Ascending aorta (tissue), 2 donors: ENCODE measurements at places on chromosomes 2 and 18.
A peak's percentile ranks its signal among the peaks of the same experiment; 100 is the strongest.

DNA sequence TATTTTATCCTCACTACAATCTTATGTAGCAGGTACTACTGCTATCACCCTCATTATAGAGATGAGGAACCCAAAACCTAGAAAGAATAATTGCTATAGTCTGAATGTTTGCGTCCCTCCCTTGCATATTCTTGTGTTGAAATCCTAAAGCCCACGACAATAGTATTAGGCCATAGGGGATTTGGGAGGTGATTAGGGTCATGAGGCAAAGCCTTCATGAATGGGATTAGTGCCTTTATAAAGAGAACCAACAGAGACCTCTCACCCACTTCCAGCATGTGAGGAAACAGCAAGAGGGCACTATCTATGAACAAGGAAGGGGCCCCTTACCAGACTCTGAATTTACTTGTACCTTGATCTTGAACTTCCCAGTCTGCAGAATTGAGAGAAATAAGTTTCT lies 500.3 kb upstream of the FAM98A start:
- no peak for DNase-seq

DNA sequence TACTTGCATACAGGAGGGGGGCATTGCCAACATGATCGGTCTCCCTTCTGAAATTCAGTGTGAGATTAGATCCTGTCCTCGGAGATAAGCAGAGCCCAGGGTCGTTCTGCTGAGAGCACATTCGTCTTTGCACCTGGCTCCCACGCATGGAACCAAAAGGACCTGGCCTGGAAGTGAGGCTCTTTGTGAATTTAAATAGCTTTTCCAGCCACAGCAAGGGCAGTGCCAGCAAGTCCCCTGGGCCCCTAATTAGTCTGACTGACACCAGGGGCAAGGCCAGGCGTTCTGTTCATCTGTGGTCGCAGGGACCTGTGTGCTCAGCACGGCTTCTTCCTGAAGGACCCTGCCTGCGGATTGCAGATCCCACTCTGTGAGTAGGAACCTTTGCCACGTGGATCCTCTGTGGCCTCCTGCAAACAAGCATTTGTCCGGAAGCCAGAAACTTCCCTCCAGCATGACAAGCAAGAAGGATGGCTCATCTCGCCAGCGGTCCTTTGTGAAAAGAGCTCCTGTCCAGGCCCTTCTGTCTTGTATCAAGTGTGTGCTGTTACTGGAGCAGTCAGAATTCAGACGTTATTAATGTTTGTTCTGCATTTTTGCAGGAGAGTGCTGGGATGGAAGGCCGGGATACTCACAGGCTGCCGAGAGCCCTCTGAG lies 128.7 kb downstream of the TPO start:
- DNase-seq, result no peak

- DNase-seq, result no peak
These were observed 35.6 kb upstream of the FBXO11 start for GRCh38 chr2:47941936-47942335.

GRCh38 chr18:37225279-37225678 lies 340.3 kb downstream of the CELF4 start:
- DNase-seq, result no peak

DNA sequence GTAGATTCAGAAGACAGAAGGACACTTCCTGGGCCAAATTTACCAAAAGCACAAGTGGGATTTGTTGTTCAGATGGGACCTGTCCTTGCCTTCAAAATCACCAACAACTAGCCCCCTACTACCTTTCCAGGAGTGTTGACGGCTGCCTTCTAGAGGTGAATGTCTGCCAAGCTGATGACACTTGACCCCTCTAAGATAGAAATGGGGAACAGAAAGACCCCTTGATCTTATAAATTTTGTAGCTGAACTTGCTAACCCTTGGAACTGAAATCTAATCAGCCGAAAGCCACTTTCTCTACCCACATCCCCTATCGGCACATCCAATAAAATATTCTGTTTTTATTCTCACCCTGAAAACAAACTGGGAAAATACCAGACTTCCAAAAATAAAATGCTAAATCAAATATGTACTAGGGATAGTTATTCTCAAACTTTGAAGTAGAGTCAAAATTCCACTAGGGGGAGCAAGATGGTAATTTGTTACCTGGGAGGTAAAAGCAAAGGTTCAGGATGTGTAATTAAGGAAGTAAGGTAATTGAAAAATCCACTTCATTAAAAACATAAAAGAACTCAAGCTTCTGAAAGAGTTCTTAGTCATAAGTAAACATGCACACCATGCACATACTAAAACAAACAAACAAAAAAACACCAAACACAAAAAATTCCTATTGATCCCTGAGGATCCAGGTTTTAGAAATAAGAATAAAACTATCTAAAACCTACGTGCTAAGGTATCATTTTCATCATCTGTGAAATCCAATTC lies 119.2 kb downstream of the ANKRD44 start:
- DNase-seq, result no peak

- no peak for DNase-seq
These were observed 413.6 kb upstream of the TCF4 start for GRCh38 chr18:56001576-56001975.

- DNase-seq, result peak; percentile 41
These were observed 73.9 kb downstream of the TWIST2 start for GRCh38 chr2:238921681-238922319.

- no peak for DNase-seq
These were observed 401.7 kb downstream of the LRATD1 start for GRCh38 chr2:15034246-15034645.

- no peak for DNase-seq
These were observed 87.5 kb downstream of the SOCS6 start for GRCh38 chr18:70376137-70376913.

DNA sequence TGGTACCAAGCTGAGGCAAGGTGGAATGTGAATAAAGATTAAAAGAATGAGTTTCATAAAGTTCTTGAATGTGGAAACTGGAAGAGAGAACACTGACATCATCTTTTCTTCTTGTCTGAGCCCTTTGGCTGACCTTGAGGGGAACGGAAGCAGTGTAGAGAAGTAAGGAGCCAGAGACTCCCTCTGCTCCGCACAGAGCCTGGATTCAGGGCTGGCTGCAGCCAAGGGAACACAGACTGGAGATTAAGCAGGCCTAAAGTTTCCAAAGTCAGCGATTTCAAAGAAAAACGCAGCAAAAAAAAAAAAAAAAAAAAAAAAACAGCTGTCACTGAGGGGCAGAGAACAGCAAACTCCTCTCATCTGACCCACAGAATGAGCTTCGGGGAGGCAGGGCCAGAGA lies 19.3 kb upstream of the ALK start:
- DNase-seq, result no peak

- DNase-seq, result no peak
These were observed 93.5 kb upstream of the ITGB6 start for GRCh38 chr2:160293391-160294091.

DNA sequence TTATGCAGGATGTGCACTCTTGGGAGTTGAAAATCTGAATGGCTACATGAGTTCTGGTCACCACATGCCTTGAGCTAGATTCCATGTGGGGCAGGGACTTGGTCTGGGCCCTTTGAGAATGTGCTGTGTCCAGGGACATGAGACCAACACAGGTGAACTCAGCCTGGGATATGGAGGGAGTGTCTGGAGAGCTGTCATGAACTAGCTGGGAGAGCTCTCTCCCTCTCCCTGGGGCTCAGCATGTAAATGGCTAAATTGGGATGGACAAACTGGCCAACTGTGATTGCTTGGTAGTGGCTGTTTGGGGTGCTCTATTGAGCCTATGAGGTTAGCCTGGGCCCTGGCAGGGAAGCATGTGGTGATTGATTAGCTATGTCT lies 105.1 kb upstream of the HS6ST1 start:
- DNase-seq, result no peak

GRCh38 chr2:149400997-149401396 lies 70.6 kb downstream of the LYPD6 start:
- DNase-seq, result no peak
